ENCODE measurements at places on chromosomes 3 and 15.

DNA sequence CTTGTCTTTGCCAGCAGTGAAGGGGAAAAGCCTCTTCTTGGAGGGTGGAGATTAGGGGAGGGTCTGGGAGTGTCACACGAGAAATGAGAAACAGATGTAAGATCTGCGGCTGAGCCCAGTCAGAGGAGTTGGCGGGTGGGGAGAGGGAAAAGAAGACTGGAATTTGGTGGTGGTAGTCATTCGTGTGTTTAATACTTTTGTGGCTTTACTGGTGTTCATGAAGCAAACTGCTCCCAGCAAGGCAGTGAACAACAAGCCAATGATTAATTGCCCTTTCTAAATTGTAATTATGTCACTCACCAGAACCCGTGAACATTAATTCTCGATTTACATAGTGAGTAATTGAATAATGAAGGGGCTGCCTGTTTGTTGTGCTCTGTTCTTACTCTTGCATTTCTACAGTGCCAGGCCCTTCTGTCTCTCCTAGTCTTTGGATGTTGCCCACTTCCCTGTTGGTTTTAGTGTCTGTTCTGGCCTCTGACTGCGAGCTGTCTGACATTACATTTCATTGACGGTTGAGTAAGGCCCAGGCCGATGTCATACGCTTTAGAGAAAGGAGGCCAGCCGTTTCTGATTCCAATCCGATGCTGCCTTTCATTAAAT lies 78.0 kb downstream of the CHCHD6 start:
- DNase-seq: no peak

DNA sequence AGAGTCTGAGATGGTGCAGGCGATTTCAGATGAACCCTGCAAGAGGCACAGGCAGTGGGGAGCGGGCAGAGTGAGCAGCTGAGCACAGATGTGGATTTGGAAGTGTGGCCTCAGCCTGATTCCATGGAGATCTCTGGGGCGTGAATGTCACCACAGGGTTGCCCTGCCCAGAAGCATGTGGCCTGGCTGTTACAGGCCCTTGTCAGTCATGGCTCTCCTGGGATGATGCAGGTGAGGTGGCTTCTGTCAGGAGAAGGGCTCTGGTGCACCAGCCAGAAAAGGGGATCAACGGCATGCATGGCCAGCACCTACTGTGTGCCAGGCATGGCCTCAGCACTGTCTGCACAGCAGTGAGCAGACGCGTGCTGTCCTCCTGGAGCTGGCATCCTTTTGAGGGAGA lies 11.9 kb downstream of the HDAC11 start:
- DNase-seq: no peak

DNA sequence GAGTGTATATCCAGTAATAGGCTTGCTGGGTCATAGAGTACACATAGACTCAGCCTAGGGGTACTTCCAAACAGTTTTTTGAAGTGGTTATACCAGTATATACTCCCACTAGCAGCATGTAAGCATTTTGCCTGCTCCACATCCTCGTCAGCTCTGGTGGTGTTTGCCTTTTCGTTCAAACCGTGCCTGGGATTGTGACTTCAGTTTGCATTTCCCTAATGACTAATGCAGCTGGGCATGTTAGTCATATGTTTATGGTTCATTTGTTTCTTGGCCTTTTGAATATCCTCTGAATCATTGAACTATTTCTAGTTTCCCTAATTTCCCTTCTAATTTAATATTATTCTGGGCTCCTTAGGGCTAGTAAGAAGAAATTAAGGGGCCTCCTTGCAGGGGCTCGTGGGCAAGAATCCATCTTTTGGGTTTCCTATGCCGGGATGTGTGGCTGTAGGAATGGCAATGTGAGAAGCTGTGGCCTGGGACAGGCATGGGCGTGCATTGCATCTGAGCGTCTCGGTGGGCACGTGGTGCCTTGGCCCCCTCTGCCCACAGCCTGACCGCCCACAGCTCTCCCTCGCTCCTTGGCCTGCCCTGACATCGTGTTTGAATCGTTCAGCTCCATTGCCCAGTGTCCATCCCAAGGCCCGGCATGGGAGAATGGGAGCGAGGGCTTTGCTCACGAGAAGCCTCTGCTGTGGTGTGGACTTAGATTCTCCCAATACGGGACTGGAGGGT lies 26.4 kb downstream of the FAH start:
- DNase-seq: peak; percentile 35

- no peak for DNase-seq
Observed at GRCh38 chr3:64104006-64104405, 80.7 kb upstream of the PSMD6 start.

DNA sequence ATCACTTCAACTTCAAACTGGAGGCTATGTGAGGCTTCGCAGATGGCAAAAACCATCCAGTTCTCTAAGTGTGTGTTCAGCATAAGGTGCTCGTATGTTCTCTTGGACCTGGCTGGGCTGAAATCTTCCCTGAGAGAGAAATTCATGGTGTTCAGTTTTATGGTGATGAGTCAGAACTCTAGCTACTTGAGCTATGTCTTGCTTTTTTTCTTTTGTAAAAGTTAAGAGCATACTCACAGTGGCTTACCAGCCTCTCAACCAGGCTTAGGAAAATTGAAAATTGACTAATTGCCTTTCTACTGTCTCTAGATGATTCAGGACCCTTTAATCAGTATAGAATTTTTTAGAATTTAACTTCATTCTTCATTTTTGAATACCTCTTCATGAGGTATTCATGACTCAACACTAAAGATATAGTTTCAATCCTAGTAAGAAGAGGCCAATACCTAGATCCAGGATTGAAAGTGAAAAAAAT lies 617.5 kb downstream of the TBL1XR1 start:
- no peak for DNase-seq

DNA sequence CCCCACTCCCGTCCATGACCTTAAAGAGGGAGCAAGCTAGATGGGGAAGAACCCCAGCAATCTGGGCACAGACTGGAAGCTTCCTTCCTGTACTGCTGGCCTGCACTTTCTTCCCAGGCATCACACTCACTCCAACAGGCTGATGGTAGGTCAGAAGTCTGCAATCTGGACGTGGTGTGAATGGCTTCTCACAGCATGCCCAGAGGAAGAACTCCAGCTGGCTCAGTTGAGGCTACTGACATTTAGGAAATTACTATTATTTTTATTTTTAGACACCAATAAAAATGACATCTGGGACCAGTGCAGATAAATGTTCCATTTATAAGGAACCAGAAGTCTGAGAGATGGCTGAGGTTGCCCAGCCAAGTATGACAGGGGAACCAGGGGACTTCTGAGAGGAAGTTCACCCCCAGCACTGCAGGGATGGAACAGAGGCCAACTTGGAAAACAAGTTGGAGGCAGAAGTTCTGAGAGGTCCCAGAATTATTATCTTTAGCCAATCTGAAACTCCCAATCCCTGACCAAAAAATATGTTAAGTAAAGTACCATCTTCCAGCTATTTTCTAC lies 163.8 kb upstream of the CTNNB1 start:
- no peak for DNase-seq

DNA sequence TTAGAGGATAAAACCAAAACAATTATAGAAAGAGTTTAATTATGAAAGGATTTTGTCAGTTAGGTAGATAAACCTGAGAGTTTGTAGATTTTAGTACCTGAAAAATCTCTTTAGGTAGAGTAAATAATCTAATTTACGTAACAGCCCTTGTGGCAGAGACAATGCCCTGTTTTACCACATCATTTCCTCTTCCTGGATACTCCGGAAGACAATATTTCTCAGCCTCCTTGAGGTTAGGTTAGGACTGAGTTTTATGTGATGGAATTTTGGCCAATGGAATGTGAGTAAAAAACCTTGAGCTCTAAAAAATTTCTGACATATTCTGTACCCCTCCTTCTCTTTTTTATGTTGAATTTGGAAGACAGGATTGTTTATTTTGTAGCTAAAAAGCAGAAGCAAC lies 50.7 kb upstream of the TPRG1 start:
- no peak for DNase-seq

DNA sequence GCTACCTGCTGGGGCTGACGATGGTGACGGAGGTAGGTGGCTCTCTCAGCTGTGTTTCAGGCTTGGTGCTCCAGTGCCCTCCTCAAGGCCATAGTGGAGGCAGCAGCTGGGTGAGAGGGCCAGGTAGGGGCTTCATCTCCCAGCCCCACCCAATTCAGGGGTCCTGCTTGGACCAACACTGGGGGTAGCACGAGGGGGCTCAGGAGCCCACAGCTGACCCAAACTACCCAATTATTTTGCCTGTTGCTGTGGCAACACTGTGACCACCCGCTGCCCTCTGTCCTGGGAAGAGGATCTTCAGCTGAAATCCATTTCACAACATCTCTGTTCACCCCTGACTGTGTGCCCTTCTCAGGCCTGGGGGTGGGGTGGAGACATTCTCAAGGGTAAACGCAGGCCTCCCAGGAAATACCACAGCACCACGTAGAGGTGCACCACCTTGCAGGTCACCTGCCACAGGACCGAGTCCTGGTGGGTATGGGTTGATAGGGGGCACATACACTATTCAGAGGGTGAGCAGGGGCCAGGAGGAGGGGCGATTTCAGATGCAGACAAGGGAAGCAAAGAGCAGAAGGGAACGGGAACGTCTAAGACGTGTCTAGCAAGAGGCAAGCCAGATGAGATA lies 62.7 kb downstream of the GRIP2 start:
- no peak for DNase-seq

DNA sequence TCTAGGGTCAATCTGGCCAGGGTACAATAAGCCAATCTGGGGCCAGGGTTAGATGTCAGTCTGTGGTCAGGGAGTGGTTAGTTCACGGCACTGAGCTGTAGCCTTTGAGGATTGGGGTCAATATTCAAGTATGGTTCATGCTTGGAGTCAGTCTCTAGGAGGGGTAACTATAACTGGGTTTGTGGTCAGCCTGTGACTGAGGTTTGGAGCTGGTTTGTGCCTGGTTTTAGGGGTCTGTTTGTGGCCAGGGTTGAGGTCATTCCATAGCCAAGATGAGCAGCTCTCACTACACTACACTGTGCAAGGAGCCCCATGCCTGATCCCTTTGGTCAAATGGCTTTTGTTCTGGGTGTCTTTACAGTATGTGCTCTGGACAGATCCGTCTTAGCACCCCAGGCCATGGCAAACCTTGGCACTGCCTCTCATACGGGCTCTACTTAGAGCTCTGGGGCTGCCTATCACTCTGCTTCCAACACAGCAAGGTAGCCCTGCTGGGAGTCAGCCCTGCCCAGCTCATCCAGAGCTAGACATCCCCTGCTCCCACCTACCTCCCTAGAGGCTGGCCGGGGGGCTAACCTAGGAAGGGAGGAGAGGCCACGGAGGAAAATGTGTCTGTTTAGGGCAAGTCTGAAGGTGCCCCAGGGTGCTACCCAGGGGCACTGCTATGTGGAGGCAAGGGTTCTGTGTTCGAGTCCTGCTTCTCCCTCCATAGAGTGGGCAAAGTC lies 63.3 kb upstream of the CORO2B start:
- no peak for DNase-seq

GRCh38 chr3:149339931-149340309 lies 6.5 kb upstream of the TM4SF18 start:
- DNase-seq: peak; percentile 33

- DNase-seq: no peak
Observed at GRCh38 chr3:106457281-106458180, 588.7 kb upstream of the CBLB start.

DNA sequence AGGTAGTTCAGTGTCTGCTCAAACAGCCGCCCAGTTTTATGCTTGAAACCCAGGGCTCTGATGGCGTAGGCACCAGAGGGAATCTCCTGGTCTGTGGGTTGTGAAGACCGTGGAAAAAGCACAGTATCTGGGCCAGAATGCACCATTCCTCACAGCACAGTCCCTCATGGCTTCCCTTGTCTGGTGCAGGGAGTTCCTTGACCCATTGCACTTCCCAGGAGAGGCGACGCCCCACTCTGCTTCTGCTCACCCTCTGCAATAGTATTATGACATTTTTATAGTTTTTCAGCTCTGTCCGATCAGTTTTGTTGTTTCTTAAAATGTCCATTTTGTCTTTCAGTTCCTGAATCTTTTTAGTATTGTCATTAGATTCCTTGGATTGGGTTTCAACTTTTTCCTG lies 343.5 kb downstream of the EDEM1 start:
- no peak for DNase-seq

DNA sequence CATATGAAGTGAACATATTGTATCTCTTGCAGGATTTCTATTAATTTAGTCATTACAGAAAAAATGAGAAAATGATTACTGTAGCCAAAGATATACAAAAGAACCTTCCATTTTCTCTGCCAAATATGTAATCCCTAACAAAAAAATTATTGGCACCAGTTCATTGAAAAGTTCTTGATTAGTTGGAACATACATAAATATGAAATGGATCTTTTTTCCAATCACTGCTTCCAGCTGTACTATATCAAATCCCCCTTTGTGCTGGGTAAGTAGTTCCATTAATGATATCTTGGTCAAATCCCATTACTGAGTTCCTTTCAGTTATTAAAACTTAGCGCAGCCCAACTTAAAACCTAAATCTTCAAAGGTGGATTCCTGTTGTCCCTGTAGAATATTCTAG lies 263.8 kb downstream of the SLC9A9 start:
- no peak for DNase-seq

- no peak for DNase-seq
Observed at GRCh38 chr3:134094491-134094890, 64.8 kb upstream of the SLCO2A1 start.

- DNase-seq: no peak
Observed at GRCh38 chr15:73058437-73058836, 6.2 kb downstream of the NEO1 start.

DNA sequence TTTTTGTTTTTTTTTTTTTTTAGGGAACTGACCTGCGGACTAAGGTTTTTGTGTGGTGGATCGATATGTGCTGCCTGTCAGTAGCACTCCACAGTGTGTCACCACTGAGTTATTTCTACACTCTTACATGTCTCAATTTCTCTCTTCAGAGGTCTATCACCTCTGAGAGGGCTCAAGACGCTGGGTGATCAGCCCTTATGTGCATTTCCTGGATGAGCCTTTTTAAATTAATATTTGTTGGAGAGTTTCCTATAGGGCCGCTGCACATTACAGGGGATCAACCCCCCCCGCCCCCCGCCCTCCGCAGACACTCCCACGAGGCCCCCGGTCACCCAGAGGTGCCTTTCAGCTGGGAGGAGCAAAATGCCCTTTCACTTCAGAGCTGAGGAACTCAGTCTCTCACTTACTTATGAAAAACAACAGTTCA lies 34.5 kb upstream of the AP4E1 start:
- DNase-seq: peak; percentile 45
